ENCODE measurements at places on chromosomes 7 and 10.

DNA sequence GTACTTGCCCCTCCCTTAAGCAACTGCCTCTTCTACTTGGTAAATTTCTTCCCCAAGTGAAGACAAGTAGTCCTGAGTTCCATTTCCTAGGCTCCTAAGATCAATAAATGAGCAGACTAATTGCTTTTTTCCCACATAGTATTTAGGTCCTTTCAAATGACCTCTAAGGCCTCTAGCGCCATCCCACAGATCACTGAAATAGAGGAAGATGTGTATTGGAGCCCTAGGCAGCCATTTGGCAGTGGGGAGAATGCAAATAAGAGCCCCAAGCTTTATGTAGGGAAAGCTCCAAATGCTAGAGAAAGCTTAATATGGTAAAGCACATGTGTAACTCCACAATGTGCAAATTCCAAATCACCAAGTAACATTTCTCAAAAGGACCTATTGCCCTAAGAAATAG is 316.5 kb upstream of the PHF14 start:
- DNase-seq, result no peak

DNA sequence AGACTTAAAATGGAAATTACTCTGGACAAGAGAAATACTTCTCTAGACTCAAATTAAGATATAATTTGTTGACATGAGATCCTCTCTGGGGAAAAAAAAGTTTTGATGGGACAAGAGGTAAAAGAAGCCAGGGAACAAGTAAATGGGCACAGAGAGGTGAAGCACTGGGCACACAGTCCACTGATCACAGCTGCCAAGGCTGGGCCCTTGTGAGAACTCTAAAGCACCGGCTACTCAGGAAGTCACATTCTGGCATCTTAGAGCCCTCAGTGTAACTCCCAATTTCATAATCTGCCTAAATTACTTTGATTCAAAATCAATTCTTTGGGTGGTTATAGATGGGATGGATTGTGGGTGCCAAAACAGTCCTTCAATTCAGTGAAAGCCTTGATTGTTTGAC is 123.2 kb upstream of the CACNA2D1 start:
- no peak for DNase-seq

GRCh38 chr7:106015381-106016218 is 52.5 kb downstream of the CDHR3 start:
- DNase-seq, result no peak

- no peak for DNase-seq
Measured at GRCh38 chr10:62511656-62512055, 137.5 kb downstream of the ZNF365 start.

DNA sequence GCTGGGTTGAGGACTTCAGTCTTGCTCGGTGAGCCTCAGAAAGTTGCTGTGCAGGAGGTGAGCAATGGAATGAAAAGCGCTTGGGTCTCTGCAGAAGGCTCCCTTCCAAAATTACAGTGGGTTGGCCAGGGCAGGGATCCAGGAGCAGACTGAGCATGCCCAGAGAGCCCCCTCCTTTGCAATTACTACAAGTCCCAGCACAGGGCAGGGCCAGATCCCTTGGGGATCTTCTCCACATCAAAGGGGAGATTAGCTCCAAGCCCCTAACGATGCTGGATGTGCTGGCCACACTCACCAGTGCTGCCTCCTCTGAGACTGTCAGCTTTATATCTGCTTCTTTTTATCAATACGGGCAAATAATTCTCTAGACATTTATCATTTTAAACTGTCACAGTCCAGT is 337.5 kb downstream of the RPS24 start:
- no peak for DNase-seq

DNA sequence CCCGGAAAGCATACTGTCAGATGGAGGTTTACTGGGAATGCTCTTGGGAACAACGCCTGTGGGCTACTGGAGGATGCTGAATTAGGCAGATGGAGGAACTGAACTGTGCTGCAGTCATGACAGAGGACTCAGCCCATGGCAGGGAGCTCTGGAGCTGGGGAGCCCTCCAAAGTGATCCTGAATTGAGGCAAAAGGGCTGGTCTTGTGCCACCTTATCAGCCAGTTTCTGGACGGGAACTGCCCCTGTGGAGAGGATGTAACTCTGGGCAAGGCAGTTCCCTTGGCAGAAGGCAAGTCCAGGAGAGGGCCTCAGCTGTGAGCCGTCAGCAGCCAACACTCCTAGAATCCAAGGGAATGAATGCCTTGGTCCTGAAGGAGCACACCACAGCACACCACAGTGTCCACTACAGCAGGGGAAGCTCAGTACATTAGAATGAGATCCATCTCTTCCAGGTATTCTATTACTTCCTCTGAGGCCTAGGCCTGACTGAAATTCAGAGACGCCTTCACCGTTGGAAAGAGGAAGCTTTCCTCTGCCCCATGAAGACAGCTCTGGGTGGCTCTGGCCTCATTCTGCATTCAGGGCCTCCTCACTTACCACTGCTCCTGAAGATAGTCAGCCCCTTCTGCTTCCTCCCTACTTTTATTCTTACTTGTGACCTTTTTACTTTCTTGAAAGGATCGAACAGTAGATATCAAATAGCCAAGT is 139.6 kb upstream of the GPR26 start:
- DNase-seq, result no peak

DNA sequence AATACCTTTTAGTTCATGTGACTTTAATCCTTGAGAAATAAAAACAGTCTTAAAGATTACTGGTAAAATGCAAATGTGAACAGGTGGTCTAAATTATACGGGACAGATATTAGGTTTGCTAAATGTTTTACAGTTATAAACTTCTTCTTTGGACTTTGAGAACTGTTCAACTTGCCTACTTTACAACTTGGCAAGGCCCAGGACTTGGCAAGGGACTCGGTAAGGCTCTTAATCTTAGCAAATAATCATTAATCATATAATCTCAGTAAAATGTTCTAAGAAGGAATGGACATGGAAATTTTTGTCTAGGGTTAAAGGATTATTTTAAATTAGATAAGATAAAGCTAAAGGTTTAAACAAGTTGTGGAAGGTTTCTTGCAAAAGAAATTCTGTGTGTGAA is 4.8 kb upstream of the UBE2D4 start:
- no peak for DNase-seq

GRCh38 chr10:20327954-20328353 is 511.7 kb downstream of the PLXDC2 start:
- no peak for DNase-seq

DNA sequence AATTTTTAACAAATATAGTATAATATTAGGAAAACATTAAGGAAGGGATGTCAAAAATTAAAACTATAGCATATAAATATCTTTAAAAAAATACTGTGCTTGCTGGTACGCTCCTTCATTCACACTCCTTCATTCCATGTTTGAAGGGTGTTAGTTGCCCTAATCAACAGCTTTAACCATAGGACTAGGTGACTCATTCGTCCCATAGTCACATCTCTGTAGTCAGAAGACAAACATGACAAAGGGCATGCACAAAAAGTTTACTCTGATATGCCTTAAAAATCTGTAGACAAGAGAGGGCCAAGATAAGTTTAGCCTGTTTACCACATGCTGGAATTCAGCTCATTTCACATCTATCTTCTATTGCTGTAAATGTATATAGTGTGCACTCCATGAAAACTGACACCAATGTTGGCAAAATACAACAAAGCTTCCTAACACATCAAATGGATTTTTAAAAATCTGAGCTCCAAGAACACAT is 646 bp downstream of the FAM13C start:
- no peak for DNase-seq

- DNase-seq, result no peak
Measured at GRCh38 chr10:32377458-32378259, 30.7 kb upstream of the EPC1 start.

DNA sequence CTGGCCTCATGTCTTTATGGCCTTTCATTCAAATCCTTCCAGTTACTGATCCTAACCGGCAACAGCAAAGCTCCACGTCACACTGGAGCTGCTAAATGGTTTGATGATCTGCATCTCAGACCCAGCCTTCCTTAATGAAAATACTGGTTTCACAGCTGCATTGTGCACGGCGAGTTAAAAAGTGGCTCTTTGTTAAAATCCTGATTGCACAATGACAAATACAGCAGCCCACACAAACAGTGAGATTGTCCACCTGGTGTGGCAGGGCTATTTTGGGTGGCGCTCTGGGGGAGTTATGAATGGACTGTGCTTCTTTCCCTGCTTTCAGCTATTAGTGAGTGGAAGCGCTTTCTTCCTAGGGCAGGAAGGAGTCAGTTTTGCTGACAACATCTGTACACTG is 63.4 kb upstream of the C1QL3 start:
- DNase-seq, result no peak

- DNase-seq, result no peak
Measured at GRCh38 chr10:120684226-120684625, 166.9 kb upstream of the WDR11 start.

DNA sequence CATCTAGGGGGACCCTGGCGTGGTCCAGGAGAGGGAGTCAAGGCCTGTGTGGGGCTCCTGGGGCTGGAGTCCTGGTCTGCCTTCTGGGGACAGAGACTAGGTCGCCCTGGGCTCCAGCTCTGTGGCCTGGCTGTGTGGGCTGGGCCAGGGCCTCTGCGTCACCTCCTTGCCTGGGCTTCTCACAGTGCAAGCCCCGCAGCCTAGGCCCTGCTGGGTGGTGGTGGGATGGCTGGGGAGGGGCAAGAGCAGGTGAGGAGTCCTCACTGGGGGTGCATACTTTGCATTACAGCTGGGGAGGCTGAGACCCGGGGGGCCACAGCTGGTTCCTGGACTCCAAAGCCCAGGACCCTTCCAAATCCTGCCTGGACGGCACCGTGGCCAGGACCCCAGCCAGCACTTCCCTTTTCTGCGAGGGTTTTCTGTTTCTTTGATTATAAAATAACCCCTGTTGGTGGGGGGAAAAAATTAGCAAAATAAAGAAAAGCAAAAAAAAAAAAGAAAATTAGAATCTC is 23.5 kb downstream of the PWWP2B start:
- no peak for DNase-seq

DNA sequence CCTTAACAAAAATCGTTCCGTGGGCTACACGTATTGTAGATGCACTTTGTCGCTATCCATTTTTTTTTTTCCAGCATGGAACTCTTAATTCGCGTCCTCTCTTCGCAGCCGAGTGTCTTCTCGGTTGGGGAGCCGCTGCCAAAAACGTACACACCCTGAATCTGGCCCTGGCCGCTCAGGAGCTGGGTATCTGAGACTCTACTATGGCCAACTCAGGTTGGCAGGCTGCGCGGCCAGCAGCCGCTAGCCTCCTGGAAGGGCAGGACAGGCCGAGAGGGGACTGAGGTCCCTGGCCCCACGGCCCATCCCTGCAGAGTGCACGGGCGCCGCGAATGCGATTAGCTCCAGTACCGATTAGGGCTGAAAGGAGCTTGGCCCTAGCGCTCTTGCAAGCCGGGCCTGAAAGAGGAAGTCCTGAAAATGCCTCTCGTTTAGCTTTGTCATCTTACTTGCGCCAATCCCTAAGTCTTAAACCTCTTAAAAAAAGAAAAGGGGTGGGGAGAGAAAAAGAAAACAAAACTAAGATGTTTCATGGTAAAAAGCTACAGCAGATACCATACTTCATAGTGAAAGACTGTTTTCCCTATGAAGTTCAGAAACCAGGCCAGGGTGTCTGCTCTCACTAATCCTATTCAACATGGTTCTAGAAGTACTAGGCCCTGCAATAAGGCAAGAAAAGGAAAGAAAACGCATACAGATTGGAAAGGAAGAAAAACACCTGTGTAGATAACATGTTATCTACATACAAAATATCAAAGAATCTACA is 113.2 kb upstream of the RHEB start:
- DNase-seq, result no peak

- no peak for DNase-seq
Measured at GRCh38 chr10:120508966-120509365, 51.9 kb downstream of the PLPP4 start.

GRCh38 chr7:148723846-148724245 is 25.1 kb downstream of the CUL1 start:
- DNase-seq, result no peak

- no peak for DNase-seq
Measured at GRCh38 chr10:25758041-25758457, 176.0 kb upstream of the MYO3A start.

DNA sequence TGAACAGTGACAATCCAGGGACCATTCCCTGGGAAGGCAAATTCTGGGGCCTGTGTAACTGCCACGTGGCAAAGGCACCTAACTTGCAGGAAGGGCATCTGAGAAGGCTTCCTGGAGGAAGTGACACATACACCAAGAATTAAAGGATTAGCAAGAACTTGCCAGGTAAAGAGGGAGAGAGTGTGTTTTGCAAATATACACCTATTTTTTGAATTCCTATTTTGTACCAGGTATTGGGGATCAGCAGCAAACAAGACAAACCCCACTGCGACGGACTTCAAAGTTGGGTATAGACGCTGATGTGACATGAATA is 206.5 kb upstream of the ZMIZ1 start:
- DNase-seq, result no peak

DNA sequence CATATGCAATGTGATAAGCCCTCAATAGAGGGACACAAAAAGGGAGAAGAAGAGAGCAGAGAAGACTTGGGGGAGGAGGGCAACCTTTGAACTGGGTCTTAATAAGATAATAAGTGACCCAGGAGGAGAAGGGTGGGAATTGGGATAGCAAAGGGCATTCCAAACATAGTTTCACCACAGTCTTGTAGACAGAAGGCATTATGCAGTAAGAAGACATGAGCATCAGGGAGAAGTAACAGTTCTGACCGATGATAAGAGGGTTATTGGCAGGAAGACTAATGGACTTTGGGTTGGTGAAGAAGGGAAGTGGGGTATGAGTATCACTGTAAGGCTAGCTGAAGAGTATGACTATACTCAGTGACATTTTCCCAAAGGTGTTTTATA is 63.6 kb downstream of the TES start:
- no peak for DNase-seq

DNA sequence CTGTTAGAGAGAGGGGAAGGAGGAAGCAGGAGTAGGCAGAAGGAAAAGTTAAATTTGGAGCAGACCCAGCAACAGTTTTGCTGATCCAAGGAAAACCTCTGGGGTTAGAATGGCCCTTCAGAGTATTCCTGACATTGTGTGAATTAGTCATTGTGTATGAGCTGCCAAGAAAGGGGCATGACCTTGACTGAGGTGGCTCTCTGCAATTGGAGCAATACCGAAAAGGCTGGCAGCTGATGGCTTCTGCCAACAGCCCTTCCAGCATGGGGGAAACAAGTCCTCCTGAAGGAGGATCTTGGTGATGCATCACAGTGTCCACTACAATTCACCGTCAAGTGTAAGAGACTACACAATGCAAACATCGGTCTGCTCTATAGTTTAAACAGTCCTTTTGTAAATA is 20.6 kb upstream of the WASL start:
- DNase-seq, result peak; percentile 45

GRCh38 chr7:127786184-127786583 is 134.2 kb downstream of the SND1 start:
- DNase-seq, result no peak

- DNase-seq, result no peak
Measured at GRCh38 chr10:29389493-29389892, 100.6 kb downstream of the LYZL1 start.

DNA sequence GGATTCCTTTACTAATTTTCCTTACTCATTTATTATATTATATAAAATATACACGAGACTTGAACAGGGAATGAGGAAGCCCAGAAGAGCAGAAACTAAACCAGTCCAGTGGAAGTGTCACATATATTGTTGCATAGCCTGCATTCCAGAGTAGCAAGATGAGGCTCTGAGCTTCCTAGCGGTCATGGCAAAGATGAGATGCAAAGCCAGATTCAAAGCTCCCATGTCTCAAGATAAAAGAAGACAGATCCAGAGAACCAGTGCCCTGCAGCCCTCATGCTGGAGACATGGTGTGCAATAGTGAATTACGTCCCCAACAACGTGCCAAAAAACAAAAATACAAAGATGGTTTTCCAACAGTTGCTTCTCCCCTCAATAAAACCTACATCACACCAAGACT is 59.7 kb downstream of the COBL start:
- DNase-seq, result no peak

GRCh38 chr7:20793694-20794394 is 7.2 kb upstream of the SP8 start:
- no peak for DNase-seq
